Left renal pelvis (tissue), 4 donors: ENCODE measurements at places on chromosomes 5 and 9. TPM values are rescaled to one million over a fixed set of nuclear protein-coding genes. Genes with fewer than 3 reads are reported as not detected.
A peak's percentile ranks its signal among the peaks of the same experiment; 100 is the strongest.

- no peak for DNase-seq
Observed at GRCh38 chr5:132387640-132388117, 18.2 kb downstream of the SLC22A5 start.

DNA sequence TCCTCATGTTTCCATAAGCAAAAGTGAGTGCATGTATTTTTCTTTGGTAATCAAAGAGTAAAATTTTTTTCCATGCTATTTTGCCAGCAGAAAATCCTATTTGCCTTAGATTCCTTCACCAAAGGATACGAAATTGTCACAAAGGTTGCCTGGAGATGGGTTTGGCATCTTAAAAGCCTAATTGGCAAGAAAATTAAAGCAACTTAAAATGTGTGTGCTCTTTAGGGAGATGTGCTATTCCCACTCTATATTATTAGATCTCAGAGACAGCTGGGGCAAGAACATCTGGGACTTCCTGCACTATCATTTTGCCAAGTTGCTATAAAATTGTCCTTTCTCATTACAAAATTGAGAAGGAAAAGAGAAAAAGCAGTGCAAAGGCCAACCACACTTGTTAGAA lies 146.1 kb downstream of the PLCXD3 start:
- no peak for DNase-seq

The TMEM215 gene
- 0.34 TPM for polyA plus RNA-seq

The MIGA2 gene
- polyA plus RNA-seq: 15.4 TPM

- DNase-seq: no peak
Observed at GRCh38 chr9:76090330-76090729, 199.9 kb downstream of the PCSK5 start.

GRCh38 chr9:63859475-63860215 lies 1425.4 kb downstream of the FOXD4L5 start:
- DNase-seq: no peak

- no peak for DNase-seq
Observed at GRCh38 chr5:150642567-150642927, 2.1 kb downstream of the SYNPO start.

DNA sequence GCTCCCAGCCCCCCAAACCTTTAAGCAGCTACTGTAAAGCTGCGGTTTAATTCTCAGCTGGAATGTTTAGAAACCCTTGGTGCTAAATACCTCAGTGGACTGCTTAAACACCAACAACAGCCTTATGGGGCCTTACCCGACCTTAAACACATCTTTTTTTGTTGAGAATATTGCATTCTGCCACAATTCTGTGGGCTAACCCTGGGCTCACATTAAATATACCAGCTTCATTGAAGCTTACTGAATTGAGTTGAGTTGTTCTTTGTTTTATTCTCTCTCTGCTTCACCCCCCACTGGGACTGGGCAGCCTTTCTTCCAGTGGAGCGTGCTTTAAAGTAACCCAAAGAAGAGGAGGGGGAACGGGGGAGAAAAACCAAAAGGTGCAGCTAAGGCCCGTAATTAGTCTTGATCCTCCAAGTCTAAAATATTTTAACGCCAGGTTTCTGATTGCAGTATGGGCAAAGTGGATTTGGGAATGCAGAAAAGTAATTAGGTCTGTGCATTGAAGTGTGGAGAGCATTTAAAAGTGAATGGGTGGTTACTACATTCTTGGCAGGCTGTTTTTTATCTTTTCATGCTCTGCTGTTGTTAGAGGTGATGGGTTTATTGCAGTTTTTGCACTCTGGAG lies 281.2 kb downstream of the NR2F1-AS1 start:
- DNase-seq: peak; percentile 52

The GBGT1 gene
- polyA plus RNA-seq: 4.7 TPM

DNA sequence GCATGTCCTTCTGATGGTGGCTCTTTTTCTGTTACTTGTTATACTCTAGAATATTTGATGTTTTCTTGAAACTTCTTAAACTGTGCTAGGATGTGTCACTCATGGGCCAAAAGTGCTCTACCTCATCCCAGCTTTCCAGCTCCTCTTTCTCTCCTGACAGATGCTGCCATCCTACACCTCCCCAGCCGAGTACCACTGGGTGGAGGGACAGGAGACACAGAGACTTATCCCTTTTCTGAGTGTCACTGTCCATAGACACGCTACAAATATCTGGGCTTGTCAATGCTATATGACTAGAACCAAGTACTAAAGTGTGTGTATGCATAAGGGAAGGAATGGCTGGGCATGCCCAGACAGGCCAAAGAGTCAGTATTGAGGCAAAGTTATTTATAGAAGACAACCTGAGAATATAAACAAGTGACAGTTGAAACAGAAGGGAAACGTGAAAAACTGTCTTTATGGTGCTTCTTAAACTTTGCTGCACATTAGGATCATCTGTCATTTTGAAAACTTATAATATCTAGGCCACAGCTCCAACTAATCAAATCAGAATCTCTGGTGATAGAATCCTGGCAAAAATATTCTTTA lies 188.0 kb downstream of the CARTPT start:
- no peak for DNase-seq

- no peak for DNase-seq
Observed at GRCh38 chr5:107363768-107364167, 307.0 kb downstream of the EFNA5 start.

The SMIM23 gene
- polyA plus RNA-seq: not detected

- DNase-seq: no peak
Observed at GRCh38 chr5:90096415-90097081, 313.0 kb downstream of the CETN3 start.

The SHOC1 gene
- 0.83 TPM for polyA plus RNA-seq

DNA sequence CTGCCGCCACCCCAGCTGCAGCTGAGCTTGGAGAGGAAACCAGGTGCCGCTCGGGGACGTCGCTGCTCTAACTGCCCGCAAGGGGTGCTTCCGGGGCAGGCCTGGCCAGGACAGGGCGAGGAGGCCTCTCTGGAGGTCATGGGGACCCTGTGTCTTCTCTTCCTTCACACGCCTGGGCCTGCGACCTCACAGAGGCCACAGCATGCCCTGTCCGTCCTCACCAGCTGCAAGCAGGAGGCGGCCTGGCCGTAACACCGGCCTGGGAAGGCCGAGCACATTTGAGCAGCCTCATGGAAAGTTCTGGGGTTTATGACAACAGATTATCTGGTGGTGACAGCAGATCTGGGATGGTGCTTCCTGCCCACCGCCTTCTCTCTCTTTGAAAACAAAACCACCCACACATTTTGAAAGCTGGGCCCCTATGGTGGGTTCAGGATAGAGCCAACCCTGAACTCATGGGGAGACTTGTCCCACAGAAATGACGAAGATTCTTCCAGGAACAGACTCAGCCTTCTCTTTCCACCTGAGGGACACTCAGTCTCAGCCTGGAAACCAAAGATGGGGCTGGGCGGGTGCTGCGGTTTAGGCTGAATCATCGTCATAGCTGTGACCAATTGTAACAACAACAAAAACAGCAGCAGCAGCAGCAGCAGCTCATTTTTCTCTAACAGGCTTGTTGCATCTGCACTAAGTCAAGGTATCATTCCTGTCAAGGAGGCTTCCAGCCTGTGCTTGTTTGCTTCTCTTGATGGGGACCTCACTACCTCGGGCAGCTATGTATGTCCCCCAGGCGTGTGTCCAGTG lies 99.6 kb upstream of the RAPGEF1 start:
- no peak for DNase-seq

DNA sequence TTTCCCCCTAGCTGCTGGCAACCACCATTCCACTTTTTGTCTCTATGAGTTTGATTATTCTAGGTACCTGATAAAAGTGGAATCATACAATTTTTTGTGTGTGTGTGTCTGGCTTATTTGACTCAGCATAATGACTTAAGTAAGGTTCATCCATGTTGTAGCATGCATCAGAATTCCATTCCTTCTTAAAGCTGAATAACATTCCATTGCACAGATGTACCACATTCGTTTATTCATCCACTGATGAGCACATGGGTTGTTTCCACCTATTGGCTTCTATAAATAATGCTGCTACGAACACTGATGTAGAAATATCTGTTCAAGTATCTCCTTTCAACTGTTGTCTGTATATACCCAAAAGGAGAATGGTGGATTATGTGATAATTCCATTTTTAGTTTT lies 33.7 kb downstream of the AP3B1 start:
- DNase-seq: no peak

DNA sequence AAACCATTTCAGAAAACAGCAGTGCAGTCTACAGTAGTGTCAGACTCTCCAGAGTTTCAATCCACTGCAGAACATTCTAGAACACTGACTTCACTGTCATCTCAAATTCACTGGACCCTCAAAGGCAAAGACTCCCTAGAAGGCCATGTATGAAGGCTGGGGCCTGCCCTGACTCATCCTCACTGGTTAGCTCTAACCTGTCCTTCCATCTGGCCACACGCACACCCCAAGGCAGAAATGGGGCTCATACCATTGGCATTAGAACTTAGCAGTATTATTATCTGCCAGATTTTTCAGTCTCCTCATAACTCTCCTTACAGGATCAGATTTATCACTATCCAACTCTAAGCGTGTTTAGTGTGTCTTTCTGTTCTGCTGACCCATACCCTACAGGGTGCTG lies 20.4 kb downstream of the S1PR3 start:
- no peak for DNase-seq

DNA sequence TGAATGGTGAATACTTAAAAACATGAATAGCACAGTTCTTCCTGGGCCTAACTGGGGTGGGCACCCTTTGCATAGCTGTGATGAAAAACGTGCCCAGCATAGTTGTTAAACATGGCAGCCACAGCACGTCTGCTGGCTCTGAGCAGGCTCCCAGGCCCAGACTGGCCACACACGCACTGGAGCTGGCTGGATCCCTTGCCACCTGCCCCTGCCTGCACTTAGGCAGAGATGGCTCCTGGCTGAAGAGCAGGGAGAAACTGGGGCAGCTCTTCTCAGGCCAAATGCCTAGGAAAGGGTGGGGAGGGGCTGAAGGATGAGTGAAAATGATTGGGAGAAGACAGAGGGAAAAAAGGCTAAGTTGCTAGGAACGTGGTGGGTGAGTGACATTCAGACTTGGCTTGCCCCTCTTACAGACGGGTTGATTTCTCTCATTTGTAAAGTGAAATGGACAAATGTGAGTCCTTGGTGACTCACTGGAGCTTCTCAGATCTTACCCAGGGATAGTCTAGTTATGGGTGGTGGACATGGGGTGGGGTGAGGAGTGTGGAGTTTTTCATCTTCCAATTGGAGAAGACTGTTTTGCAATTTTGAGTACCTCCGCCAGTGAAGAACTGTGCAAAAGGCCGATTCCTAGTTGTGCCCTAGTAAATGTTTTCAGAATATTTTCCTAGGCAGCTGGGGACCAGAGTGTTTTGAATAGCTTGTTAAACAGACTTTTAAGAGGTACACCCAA lies 42.4 kb downstream of the TRIO start:
- DNase-seq: no peak

- no peak for DNase-seq
Observed at GRCh38 chr9:92564982-92565381, 29.2 kb upstream of the ECM2 start.

DNA sequence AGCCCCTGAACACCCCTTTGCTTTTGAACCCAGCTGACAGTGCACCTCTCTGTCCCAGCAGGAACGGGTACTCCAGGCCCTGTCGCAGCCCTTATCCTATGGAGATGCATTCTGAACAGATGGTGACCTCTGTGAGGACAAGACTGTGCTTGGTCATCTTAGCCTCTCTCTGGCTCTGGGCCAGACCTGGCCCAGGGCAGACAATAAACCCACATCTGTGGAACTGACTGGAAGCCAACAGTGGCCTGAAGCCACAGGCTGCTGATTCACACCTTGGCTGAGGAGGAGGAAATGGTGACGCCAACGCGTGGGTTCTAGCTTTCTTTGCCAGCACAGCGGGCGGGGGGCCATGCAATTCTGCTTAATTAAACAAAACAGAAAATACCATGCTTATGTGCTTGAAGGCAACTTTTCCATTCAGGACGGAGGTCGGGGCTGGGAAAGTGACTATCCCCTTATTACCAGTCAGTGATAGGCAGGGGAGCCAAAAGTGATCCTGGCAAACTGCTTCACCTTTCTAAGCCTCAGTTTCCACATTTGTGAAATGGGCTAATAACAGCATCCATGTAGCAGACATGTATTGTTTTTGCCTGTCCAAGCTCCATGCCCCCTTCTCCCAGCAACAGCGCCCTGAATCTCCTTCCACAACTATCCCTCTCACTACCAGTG lies 10.8 kb downstream of the SH3PXD2B start:
- no peak for DNase-seq

GRCh38 chr9:104775976-104776375 lies 12.0 kb downstream of the NIPSNAP3B start:
- no peak for DNase-seq

GRCh38 chr9:106828965-106829364 lies 34.0 kb upstream of the ZNF462 start:
- DNase-seq: no peak

The PCDHGA8 gene
- 0.56 TPM for polyA plus RNA-seq

DNA sequence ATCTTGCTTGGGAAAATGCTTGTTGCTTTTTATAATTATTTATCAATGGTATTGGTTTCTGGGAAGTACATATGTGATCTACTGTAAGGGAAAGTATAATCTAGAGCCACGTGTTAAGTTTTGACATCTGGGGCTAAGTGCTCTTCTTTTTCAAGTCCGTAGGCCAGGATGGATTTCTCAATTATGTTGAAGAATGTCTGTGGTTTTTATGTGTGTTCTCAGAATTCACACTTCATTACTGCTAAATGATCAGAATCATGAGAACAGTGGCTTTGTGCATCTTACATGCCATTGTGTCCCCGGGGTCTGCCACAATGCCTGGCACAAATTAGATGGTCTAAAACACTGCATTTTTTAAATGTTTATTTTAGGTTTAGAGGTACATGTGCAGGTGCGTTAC lies 14.5 kb upstream of the AUH start:
- no peak for DNase-seq
